ENCODE measurements at places on chromosomes 2 and 18.

DNA sequence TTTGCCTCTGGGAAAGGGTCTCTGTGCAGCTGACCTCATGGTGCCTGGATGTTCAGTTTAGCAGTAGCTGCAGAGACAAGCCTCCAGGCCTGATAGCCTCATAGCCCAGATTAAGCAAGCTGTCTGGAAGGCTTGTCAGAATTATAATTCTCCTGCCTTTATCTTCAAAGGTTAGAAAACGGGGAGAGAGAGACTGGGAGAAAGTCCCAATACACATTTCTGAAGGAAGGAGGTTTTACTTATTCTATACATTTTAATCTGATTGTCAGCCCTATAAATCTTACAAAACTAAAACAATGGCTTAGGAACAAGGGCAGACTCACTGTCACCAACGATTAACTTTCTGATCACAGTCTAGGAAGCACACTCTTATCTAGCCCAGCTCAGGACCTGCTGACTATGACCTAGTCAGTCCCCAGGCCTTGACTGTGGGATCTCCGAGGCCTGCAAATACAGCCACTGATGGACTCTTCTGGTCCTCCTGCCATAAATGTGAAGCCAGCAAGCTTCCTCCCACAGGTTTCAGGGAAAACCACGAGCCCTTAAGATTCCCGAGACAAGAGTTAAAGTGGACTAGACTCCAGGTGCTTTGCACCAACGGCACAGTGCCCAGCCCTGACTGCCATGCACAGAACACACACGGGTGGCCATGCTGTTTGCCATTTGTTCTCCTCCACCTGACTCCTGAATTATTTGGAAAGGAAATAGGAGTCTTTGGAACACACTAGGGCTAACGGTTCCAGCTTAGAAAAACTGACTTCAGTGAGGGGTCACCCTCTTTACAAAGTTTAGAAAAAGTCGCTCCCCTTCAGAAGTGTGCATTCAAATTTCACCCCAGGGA, 111.4 kb upstream of the SMAD7 start:
- DNase-seq = no peak

DNA sequence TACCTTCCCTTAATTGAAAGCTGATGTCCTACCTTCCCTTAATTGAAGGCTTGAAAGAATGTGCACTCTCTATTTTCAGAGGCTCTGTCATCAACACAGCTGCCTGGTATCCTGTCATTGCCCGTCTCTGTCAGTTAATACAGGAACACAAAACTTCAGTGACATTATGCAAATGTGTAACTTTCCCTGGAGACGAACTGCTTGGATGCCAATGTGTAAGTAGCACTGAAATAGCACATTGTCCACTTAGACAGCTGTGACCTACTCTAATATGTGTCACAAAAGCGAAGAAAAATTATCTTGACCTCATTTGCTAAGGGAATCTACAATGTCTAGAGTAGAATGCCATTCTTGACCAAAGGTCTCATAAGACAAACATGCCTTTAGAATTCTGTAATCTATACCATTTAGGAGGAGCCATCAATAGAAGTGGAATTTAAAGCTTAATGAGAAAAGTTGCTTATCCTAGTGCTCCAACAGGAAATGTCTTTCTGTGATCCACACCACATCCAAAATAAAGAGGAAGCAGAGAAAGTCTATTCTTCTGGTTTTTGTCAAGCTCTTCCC, 138.1 kb downstream of the BARD1 start:
- DNase-seq = no peak

DNA sequence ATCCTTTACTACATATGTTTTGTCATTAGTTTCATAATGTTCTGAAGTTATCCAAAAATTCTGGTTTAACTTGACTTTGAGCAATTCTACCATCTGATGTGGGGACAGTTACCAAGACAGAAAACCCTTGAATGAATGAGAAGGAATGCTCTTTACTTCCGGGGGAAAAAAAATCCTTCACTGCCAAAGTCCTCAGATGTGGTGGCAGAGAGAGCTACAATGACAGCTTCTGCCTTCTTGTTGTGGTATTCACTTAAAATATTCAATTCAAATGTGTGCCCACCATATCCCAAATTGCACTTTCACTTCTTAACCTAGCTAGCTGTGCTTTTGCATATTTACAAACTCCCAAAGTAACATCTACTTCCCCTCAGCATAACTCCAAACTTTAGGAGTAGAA, 1531.7 kb upstream of the NXPH2 start:
- no peak for DNase-seq

DNA sequence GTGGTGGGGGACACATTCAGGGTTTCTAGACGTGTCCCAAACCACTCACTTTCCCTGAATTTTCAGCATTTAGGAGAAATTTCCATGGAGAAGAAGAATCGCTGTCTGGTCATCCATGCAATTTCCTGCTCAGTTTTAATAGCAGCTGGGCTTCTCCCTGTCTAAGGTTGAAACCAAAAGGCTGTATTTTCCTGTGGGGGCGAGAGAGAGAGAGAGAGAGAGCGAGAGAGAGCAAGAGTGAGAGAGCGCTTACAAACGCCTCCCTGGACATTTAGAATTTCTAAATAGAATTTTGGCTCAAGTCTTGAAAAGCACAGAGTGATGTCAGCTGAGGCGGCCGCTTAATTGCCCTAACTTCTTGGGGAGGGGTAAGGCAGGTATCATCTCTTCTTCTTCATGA, 110.8 kb downstream of the SETBP1 start:
- no peak for DNase-seq

DNA sequence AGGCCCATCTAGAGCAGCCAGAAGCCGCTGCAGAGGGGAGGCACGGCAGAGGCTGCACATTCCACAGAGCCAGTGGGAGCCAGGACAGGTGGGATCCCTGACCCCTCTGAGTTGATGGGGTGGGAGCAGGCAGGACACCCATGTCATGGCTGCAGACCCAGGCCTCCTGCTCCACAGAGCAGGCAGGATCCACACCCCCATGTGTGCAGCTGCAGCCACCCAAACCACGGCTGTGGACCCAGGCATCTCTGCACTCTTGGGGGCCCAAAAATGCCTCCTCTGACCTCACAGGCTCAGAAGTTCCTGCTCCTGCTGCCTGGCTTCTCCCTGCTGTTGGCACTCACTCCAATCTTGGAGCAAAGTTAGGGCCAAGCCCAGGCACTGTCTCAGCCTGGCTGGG, 112.3 kb upstream of the TMEM18 start:
- no peak for DNase-seq

DNA sequence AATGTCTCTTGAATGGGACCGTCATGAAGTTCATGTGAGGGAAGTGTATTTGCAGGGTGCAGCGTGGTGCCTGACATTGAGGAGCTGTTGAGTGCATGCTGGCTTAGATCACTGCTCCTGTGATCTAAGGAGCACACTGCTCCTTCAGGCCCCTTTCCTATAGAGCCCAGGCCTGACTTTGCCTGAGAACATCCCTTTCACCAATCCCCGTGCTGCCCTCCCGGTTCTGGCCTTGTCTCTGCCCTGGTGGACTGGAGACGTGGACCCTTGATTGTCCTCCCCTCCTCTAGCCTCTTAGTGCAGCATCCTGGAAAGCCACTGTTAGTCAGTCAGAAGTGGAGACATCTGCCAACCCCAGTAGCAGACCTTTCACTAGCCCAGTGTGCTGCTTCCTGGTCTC, 323.6 kb upstream of the HS6ST1 start:
- no peak for DNase-seq

- no peak for DNase-seq
Measured at GRCh38 chr2:25437881-25438662, 96.3 kb upstream of the DNMT3A start.
